Activated naive CD8-positive, alpha-beta T cell treated with anti-CD3 and anti-CD28 coated beads, Interleukin-2, amount 50 U/mL, for 24 hours (primary cell): ENCODE measurements at places on chromosomes 13 and 19.
A peak's percentile ranks its signal among the peaks of the same experiment; 100 is the strongest.

GRCh38 chr19:4704317-4704673 lies 19.3 kb downstream of the DPP9 start:
- DNase-seq, result no peak

- DNase-seq, result no peak
Observed at GRCh38 chr13:112877066-112877465, 91.9 kb upstream of the MCF2L start.

GRCh38 chr19:35107545-35107944 lies 8.1 kb upstream of the FXYD3 start:
- DNase-seq, result peak; percentile 23

DNA sequence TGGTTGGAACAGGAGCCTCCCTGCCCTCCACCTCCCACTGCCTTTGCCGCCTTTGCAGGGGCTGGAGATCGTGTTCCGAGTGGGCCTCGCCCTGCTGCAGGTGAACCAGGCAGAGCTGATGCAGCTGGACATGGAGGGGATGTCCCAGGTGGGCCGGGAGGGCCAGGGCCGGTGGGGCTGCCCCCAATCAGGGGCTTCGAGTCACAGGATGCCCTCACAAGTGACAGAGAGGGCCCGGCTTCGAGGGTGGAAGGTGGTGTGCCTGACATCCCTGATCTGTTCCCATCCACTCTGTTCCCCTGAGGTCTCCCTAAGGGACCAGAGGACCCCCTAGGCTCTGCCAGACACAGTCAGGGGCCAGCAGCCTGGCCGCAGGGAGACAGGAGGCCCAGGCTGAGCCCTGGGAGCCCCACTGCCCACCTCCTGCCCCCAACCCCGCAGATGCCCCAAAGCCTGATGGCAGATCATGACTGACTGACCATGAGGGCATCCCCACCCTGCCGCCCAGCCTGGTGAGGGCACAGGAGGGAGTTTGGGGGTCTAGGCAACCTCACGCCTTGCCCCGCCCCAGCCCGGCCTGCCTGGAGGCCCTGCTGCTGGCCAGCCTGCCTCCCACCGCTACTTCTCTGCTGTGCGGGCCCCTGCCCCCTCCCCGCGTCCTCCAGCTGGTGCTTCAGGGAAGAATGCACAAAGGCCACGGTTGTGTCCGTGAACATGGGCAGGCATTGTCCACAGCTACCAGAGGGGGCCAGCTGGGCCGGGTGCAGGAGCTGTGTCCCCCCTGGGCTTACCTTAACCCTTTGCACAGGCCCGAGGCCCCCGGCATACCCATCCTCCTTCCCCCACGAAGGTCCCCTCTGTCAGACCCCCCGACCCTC lies 21.8 kb downstream of the EVI5L start:
- DNase-seq, result no peak

- DNase-seq, result no peak
Observed at GRCh38 chr13:30884543-30884942, 21.5 kb upstream of the MEDAG start.
